ENCODE measurements at places on chromosomes 12 and 14.

DNA sequence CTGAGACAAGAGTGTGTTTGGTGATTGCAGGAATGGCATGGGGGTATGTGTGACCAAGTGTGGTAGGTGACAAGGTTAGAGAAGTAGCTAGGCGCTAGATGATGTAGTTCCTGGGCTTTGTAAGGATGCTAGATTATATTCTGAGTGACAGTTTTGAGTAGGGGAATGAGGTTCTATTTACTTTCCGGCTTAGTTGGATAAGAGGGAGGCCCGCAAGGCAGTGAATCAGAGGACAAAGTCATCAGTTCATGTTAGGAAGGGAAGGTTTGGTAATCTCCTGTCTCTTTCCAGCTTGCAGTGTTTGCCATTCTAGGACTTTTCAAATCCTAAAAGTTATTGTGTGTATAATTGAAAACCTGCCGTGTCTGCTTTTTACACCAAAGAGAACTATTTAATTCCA lies 45.0 kb downstream of the CFAP54 start:
- no peak for DNase-seq

DNA sequence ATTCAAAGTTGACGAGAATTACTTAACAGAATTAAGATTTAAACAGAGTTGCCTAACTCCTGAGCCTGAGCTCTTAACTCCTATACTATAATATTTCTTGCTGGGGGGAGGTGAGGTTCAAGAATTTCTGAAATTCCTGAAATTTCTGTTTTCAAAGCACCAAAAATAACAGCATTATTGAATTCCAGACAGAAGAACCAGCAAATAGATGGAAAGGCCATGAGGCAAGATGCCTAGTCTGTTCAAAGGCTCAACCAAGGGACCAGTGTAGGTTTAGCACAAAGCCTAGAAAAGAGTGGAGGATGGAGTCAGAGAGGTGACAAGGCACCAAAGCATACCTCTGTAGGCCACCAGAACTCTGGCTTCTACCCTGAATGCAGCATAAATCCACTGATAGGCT lies 76.4 kb downstream of the PPP1R12A start:
- DNase-seq: no peak

GRCh38 chr12:65728455-65728847 lies 95.8 kb upstream of the HMGA2 start:
- no peak for DNase-seq

DNA sequence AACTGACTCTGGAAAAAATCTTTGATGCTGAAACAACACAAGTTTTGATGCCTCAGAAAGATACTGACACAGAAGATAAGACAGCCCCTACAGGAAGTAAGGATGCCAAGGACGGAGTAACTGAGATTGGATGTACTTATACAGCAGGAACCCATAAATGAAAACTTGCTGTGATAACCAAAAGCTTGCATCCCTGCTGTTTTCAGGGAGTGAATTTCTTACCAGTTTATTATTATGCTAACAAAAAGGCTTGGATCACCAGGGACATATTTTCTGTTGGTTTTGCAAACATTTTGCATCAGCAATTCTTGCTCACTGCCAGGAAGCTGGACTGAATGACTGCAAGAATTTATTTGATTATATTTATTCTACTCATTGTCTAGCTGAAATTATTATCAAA lies 197.7 kb downstream of the NAV3 start:
- DNase-seq: no peak

DNA sequence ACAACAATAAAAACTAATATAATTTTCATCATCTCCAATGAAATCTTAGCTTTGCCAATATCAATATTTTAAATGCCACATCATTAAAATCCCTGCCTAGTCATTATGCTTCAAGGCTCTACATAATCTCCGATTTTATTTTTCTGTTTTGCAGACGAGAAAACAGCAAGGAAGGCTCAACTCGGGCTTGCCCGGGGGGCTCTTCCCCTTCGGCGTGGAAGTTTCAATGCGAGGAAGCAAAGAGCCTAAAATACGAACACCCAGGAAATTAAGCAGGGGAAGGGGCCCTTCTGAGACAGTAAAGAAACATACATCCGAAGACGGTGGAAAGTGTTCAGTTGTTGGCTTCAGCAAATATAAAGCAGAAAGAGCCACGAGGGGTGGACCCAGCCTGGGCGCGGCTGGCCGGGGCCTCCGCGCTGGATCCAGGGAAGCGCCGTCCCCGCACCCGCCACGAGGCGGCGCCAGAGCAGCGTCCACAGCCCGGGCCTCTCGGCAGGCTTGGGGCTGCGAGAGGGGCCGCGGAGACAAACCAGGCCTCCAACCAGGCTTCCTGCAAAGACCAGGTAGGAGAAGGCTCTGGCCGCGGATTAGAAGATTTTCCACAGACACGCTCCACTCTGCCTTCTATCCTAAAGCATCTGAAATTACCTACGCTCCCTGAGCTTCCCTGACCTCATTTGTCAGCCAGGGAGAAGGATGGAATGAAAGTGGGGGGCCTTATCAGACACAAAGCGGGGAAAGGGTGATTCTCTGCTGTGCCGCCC lies 77.2 kb downstream of the SERPINA3 start:
- peak; percentile 17 for DNase-seq

GRCh38 chr14:54766276-54767138 lies 136.1 kb downstream of the GCH1 start:
- DNase-seq: no peak

GRCh38 chr14:85263916-85264675 lies 265.8 kb upstream of the FLRT2 start:
- DNase-seq: no peak

DNA sequence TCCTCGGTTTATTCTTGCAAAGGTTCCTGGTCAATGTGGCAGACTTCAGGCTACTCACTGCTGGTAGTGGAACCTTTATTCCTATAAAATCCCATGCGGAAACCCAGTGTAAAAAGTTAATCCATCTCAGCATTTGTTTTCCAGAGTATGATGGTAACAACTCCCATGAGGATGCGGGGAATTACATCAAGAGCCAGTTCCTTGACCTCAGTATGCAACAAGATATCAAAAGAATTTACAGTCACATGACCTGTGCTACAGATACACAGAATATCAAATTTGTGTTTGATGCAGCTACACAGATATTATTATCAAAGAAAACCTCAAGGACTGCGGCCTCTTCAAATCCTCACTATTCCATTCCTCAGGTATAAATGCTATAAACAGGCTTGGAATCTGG lies 19.3 kb downstream of the CPM start:
- DNase-seq: no peak

- DNase-seq: no peak
Measured at GRCh38 chr12:67772267-67773169, 124.0 kb downstream of the DYRK2 start.

DNA sequence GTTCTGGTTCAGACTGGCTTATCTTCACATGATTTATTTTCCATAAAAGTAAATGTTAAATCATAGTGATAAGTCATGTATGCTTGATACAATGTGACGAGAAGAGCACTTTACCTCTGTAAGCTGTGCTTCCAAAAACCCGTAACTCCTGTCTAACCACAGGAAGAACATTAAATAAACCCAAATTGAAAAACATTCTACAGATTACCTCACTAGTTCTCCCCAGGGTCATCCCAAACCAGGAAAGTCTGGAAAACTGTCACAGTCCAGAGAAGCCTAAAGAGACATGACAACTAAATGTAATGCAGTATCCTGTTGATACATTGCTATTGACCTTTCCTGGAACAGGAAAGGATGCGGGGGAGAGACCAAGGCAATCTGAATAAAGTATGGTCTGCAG lies 32.5 kb upstream of the DUSP6 start:
- no peak for DNase-seq

DNA sequence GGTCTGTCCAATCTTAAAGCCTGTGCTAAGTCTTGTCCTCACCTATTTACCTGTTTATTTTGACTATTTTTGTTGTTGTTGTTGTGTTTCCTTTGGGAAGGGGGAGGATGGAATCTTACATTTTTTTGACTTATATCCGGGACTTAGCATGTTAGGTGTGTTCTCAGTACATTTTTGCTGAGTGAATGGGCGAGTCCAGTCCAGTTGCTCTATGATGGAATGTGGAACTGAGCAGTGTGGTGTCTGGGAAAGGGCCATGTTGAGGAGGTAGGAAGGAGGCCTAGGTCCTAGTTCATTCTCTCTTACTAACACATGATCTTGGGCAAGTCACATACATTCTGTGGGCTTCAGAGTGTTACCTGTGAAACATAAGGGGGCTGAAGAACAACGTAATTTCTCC lies 80.9 kb upstream of the SLC38A2 start:
- no peak for DNase-seq

DNA sequence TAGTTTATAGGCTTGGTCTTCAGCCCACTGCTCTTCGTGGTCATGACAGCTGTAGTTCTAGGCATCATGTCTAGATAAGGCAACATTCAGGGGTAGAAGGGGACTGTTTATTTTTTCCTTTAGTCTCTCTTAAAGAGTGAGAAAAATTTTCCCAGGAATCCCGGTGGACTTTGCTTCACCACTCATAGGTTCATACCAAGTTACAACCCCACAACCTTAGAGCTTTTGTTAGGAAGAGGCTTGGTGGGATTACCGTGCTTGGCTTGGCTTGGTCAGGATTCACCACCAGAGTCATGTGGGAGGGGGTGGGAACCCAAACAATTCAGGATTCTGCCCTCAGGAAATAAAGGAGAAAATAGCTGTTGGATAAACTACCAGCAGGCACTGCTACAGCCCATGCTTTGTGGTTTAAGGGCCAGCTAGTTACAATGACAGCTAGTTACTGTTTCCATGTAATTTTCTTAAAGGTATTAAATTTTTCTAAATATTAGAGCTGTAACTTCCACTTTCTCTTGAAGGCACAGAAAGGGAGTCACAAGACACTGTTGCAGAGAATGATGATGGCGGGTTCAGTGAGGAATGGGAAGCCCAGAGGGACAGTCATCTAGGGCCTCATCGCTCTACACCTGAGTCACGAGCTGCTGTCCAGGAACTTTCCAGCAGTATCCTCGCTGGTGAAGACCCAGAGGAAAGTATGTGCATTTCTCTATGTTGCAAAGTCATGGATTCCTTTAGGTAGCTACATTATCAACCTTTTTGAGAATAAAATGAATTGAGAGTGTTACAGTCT lies 25.9 kb upstream of the PAPLN start:
- DNase-seq: no peak

- DNase-seq: no peak
Measured at GRCh38 chr12:95877622-95878021, 18.9 kb downstream of the SNRPF start.

DNA sequence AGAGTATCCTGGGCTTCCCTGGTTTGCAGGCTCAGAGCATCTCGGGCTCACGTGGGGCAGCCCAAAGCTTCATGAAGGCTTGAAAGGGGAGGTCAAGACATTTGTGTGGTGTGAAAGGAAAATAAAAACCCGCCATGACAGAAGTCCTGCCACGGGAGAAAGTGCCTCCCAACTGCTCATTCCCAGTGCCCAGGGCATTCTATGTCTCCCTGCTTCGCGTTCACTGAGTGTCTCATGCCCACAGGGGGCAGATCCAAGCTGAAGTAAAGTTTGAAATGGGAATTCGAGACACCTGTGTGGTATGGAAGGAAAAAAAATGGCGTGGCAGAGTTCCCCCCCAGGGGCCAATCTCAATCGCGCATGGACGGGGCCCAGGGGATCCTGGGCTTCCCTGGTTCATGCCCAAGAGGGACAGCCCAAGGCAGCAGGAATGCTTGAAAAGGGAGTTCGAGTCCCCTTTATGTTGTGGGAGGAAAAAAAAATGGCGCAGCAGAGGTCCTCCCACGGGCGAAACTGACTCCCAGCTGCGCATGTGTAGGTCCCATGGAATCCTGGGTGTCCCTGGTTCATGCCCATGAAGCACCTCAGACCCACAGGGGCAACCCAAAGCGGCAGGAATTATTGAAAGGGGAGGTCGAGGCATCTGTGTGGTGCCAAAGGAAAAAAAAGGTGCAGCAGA lies 576.7 kb downstream of the ALG10 start:
- no peak for DNase-seq

GRCh38 chr14:25069879-25070278 lies 19.9 kb upstream of the STXBP6 start:
- DNase-seq: no peak

DNA sequence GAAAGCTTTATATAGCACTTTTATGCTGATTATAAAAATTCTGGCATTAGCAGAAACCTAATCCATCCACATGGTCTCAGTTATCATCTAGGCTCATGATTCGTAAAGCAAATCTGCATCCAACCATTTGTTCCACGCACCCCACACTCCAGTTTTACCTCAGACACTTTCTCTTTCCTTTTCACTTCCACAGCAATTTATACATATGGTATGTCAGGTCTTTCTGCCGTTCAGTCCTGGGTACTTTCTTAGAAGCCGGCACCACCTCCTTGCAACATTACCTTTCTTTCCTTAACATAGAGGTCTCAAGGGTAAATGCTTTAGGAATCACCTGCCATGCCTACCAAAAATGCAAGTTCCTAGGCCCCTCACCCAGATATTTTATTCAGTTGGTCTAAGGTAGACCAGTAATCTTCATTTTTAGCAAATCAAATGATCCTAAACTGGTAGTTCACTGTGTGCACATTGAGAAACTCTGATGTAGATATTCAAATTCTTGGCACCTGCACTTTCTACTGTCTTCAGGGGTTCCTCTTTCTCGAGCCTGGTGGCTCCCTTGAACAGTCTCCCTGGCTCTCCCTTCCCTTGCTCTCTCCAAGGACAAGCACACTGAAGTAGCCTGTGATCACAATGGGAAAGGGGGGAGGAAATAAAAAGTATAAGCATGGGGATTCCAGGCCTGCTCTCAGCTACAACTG lies 2.8 kb upstream of the KRAS start:
- DNase-seq: no peak

- no peak for DNase-seq
Measured at GRCh38 chr14:105152794-105153241, 15.8 kb downstream of the JAG2 start.

- DNase-seq: no peak
Measured at GRCh38 chr12:119594772-119595445, 1.3 kb downstream of the TMEM233 start.

DNA sequence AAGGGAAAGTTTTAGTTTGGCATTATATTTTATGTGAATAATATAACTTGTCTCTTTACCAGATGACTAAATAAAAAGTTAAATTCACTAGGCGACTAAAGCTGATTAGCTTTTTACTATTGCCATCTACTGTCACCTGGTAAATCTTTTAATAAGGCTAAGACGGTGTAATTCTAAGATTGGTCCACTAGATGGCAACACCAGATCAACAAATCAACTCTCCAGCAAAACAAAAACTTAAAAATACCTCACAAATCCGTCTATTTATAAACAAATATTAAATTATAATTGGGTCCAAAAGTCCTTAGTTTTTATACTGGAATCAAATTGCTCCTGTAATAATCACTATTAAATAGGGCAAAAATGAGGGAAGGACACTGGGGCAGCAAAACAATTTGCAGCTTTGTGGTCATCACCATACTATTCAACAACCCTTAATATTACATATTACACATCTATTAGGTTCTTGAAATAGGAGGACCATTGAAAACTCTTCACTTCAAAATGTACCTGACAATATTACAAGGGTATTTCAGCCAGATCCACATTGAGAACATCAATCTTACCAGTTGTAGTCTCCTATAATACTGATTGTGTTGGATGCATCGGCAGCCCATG lies 47.9 kb downstream of the GALC start:
- DNase-seq: peak; percentile 58
